Lung (tissue), 17 donors: ENCODE measurements at places on chromosomes 7 and 10. TPM values are rescaled to one million over a fixed set of nuclear protein-coding genes. Genes with fewer than 3 reads are reported as not detected.

- H3K27ac ChIP-seq: peak overlapping the region; percentile 92
- peaks cover 3% of the 10 kb centered on the region for H3K4me1 ChIP-seq
- H3K27me3 ChIP-seq: no peaks in the 10 kb centered on the region
- DNase-seq: peak; percentile 36
- peaks cover 13% of the 10 kb centered on the region for H3K36me3 ChIP-seq
These were observed 2.7 kb downstream of the ZNF503 start for GRCh38 chr10:75398692-75399460.

- H3K36me3 ChIP-seq: no peaks in the 10 kb centered on the region
- no peaks in the 10 kb centered on the region for H3K27me3 ChIP-seq
- H3K27ac ChIP-seq: no peak overlapping the region
- H3K4me1 ChIP-seq: no peaks in the 10 kb centered on the region
- no peak overlapping the region for H3K4me3 ChIP-seq
- DNase-seq: no peak
These were observed 236.4 kb downstream of the COBL start for GRCh38 chr7:51080216-51080615.

- no peak overlapping the region for H3K27ac ChIP-seq
- no peak overlapping the region for H3K4me3 ChIP-seq
- no peaks in the 10 kb centered on the region for H3K27me3 ChIP-seq
- no peaks in the 10 kb centered on the region for H3K36me3 ChIP-seq
- no peak for DNase-seq
These were observed 102.2 kb upstream of the VIPR2 start for GRCh38 chr7:159246702-159247480.

DNA sequence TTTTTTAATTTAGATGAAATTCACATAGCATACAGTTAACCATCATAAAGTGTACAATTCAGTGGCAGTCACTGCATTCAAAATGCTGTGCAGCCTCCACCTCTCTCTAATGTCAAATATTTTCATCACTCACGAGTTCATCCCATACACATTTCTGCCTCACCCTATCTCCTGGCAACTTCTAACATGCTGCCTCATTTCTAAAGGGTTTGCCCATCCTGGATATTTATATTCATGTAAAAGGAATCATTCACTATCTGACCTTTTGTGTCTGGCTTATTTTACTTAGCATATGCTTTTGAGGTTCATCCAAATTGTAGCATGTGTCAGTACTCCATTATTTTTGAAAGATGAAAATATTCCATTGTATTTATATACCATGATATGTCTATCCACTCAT, 286.9 kb upstream of the VSTM2A start:
- no peak overlapping the region for H3K27ac ChIP-seq
- H3K4me1 ChIP-seq: no peaks in the 10 kb centered on the region
- no peak for DNase-seq
- H3K27me3 ChIP-seq: no peaks in the 10 kb centered on the region

GRCh38 chr7:118747473-118747872, 523.0 kb downstream of the ANKRD7 start:
- DNase-seq: no peak
- no peak overlapping the region for H3K27ac ChIP-seq
- no peaks in the 10 kb centered on the region for H3K27me3 ChIP-seq
- no peaks in the 10 kb centered on the region for H3K36me3 ChIP-seq

- H3K27ac ChIP-seq: no peak overlapping the region
- no peak overlapping the region for H3K4me3 ChIP-seq
- no peaks in the 10 kb centered on the region for H3K27me3 ChIP-seq
- no peaks in the 10 kb centered on the region for H3K4me1 ChIP-seq
- H3K36me3 ChIP-seq: no peaks in the 10 kb centered on the region
These were observed 197.6 kb downstream of the TMEM178B start for GRCh38 chr7:141271451-141271850.

- no peaks in the 10 kb centered on the region for H3K27me3 ChIP-seq
- H3K27ac ChIP-seq: no peak overlapping the region
- H3K4me1 ChIP-seq: no peaks in the 10 kb centered on the region
- DNase-seq: no peak
These were observed 304.9 kb upstream of the KAT6B start for GRCh38 chr10:74521526-74521925.

- no peaks in the 10 kb centered on the region for H3K27me3 ChIP-seq
- no peak overlapping the region for H3K27ac ChIP-seq
- H3K4me3 ChIP-seq: no peak overlapping the region
- H3K4me1 ChIP-seq: no peaks in the 10 kb centered on the region
- no peaks in the 10 kb centered on the region for H3K36me3 ChIP-seq
These were observed 33.0 kb upstream of the AGR3 start for GRCh38 chr7:16914771-16915170.

GRCh38 chr10:70774810-70775678, 10.1 kb downstream of the TBATA start:
- no peaks in the 10 kb centered on the region for H3K4me1 ChIP-seq
- no peak overlapping the region for H3K27ac ChIP-seq
- H3K27me3 ChIP-seq: no peaks in the 10 kb centered on the region

GRCh38 chr10:95350830-95351228, 60.0 kb upstream of the PDLIM1 start:
- H3K27me3 ChIP-seq: no peaks in the 10 kb centered on the region
- peaks cover 9% of the 10 kb centered on the region for H3K4me1 ChIP-seq
- H3K36me3 ChIP-seq: peaks cover 11% of the 10 kb centered on the region
- peak; percentile 55 for DNase-seq
- peak overlapping the region; percentile 26 for H3K27ac ChIP-seq

DNA sequence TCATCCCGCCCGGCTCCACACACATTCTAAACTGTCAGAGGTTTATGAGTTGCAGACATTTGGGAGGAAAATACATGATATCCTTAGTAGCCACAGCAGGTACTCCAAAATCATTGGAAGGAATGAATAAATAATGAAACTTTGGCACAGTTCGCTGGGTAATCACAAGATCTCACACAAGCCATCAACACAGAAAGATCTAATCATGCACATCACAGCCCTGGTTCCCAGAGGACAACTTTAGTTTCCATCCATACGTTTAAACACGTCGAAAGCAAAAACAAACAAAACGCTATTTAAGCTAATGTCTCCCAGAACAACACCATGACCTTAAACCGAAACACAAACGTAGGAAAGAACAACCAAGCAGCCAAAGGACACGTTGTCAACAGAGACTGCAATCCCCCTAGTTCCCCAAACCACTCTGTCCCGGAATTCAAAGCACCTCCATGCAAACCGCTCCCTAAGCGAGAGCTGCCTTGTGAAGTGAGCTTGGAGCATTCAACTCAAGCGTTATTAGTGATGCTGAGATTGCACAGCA, 12.3 kb downstream of the SVIL start:
- peaks cover 11% of the 10 kb centered on the region for H3K4me1 ChIP-seq
- H3K27me3 ChIP-seq: no peaks in the 10 kb centered on the region
- H3K36me3 ChIP-seq: no peaks in the 10 kb centered on the region

DNA sequence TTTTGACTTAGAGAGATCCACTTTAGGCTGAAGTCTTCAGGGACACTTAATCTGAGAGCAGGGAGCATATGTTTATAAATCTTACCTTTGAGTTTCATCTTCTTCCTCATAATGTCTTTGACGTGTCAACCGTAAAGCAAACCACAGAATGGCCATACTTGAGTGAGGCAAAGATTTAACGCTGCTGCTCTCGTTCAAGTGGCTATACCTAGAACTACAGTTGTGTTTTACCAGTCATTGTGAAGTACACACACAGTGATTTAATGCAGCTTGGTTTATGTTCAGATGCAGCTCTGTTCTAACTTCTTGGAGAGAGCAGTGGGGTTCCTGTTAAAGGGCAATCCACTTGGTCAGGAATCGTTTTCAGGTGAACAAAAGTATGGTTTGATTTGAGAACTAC, 39.9 kb upstream of the GOT1 start:
- H3K27me3 ChIP-seq: no peaks in the 10 kb centered on the region
- H3K27ac ChIP-seq: no peak overlapping the region
- no peak overlapping the region for H3K4me3 ChIP-seq
- peaks cover 7% of the 10 kb centered on the region for H3K4me1 ChIP-seq
- no peaks in the 10 kb centered on the region for H3K36me3 ChIP-seq

DNA sequence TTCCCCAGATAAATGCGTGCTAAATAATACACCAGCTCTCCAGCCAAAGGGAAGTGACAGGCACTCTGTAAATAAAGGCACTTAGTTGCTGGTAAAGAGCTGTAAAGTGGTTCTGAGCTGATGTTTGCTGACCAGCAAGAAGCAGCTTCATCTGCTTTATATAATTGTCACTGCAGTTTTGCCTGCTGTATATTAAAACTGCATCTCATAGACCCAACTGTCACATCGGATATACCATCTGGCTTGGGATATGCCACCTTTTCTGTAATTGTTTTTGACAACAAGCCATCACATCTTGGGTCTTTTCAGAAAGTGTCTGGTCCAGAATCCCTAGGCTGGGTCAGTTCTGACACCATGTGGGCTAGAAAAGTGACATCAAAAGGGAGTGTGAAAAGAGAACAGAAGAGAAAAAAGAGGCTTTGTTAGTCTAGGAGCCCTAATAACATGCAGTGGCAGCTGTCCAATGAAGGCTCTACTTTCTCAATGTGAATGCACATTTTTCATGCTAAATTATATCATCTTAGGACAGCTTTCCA, 697.6 kb downstream of the KCNMA1 start:
- peak overlapping the region; percentile 3 for H3K4me3 ChIP-seq
- DNase-seq: peak; percentile 79
- H3K27ac ChIP-seq: no peak overlapping the region
- no peaks in the 10 kb centered on the region for H3K27me3 ChIP-seq
- peaks cover 10% of the 10 kb centered on the region for H3K4me1 ChIP-seq
- no peaks in the 10 kb centered on the region for H3K36me3 ChIP-seq

DNA sequence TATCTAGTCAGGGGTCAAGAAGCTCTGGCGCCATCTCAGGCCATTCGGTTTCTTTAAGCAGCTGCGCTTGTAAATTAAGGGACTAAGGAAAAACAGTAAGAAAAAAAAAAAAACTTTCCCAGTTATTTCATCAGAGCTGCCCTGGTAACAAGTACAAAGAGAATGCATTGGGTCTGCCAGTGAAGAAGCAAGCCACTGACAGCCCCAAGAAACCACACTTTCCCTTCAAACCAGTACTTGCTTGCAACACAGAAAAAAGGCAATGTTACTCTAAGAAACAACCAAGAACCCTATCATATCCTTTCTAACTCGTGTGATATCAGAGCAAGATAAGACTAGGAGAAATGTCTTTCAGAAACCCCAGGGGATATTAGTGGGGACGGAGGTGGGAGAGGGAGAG, 40.6 kb upstream of the AOAH start:
- no peak overlapping the region for H3K4me3 ChIP-seq
- H3K4me1 ChIP-seq: no peaks in the 10 kb centered on the region
- no peaks in the 10 kb centered on the region for H3K27me3 ChIP-seq
- no peak overlapping the region for H3K27ac ChIP-seq
- no peaks in the 10 kb centered on the region for H3K36me3 ChIP-seq

DNA sequence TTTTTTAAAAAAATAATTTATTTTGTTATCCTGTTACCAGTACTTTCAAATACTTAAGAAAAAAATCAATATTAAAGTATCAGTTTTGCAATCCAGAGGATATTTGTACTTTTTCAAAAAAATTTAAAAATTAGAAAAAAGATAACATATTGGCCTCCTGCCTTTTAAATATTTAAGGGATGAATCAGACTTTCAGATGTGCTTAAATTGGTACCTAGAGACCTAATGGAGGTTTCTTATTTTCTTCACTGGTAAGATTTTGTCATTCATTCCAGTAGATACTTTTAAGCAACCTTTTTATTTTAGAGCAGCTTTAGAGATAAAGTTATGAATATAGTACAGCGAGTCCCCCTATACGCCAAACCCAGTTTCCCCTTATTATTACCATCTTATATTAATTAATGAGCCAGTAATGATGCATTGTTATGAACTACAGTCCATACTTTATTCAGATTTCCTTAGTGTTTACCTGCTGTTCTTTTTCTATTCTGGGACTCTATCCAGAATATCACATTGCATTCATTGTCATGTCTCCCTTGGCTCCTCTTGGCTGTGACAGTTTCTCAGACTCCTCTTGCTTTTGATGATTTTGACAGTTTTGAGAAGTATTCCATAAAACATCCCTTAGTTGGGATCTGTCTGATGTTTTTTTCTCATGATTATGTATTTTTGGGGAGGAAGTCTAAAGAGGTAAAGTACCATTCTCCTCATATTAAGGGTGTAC, 34.2 kb downstream of the BICC1 start:
- H3K4me3 ChIP-seq: no peak overlapping the region
- DNase-seq: no peak
- no peaks in the 10 kb centered on the region for H3K36me3 ChIP-seq
- H3K27me3 ChIP-seq: no peaks in the 10 kb centered on the region

Gene LBX1
- total RNA-seq: 0.09 TPM

Gene HDAC9
- total RNA-seq: 41.0 TPM

Gene IQUB
- 5.1 TPM for total RNA-seq

Gene COL17A1
- total RNA-seq: 2.2 TPM

Gene SMKR1
- total RNA-seq: 3.6 TPM

Gene OPN1SW
- total RNA-seq: not detected
